H1 (cell line): ENCODE measurements at places on chromosomes 4 and X.

DNA sequence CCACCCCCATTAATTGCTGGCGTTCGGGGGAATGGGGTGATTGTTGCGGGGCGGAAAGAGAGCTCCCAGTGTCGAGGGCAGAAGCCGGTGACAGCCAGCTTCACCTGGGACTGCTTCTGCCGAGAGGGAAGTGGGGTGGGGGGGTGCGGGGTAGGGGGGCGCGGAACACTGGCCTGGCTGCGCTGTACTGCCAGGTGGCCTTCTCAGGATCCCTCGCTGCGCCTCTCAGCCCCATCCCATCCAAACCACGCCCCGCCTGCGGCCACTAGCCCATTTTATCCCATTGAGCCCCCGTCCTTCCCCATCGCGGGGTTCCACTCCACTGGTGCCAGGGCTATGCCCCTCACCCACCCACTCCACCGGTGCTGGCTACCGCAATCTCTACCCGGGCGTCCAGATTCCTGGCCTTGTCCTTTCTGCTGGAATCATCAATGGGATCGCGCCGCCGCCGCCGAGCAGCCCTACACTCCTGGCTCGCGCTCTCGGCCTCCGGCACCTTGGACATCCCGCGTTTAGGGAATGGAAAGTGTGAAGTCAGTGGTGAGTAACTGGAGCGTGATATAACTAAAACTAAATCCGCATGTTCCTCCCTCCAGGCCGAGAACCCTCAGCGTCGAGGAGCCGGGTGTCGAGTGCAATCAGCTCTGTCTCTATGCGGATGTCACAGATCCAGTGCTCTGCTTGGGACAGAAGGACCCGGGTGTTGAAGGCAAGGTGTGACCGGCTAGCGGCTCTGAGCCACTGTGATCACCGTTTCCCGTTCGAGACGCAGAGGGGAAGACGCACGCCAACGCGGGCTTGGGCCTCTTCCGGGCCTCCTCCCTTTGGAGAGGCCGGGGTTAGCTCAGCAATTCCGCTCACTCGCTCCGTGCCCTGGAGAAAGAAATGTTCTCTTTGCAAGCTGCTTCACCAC is 20.5 kb downstream of the NKX3-2 start:
- DNase-seq: no peak

- DNase-seq: no peak
These were observed 36.0 kb downstream of the AWAT2 start for GRCh38 chrX:70013466-70014381.

GRCh38 chrX:153909024-153909979 is 4.8 kb downstream of the AVPR2 start:
- DNase-seq: no peak

- DNase-seq: no peak
These were observed 7.7 kb downstream of the COL4A5 start for GRCh38 chrX:108447303-108447702.

DNA sequence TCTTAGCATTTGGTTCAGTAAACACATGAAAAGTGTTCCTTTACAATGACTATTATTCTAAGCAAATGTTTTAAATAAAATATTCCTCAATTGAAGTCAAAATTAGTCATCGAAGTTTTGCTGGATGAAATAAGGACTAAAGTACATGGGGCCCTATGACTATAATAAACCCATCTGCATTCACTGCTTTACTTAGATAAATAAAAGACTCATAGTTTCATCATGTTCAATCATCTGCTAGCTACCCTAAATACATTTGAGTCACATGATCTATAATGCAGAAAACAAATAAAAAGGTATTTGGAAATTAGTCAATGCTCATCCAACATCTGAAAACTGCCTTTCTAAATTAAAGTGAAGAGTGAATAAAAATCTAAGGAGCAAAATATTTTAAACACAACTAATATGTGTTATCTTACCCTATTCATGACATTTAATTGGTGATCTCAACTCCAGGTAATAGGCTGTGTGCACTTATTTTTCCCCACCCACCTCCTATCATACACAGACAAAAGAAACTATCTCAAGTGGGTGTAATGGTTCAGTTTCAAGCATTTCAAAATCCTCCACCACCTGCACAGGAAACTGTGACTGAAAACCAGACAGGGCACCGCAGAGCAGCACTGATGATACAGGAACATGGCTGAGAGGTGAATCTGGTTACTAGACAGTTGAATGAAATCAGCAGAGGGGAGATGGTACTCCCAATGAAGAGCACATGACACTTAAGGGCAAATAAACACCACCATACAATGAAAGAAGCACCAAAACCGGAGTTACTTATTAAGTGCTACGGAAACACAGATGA is 78.6 kb downstream of the CAMK2D start:
- no peak for DNase-seq

DNA sequence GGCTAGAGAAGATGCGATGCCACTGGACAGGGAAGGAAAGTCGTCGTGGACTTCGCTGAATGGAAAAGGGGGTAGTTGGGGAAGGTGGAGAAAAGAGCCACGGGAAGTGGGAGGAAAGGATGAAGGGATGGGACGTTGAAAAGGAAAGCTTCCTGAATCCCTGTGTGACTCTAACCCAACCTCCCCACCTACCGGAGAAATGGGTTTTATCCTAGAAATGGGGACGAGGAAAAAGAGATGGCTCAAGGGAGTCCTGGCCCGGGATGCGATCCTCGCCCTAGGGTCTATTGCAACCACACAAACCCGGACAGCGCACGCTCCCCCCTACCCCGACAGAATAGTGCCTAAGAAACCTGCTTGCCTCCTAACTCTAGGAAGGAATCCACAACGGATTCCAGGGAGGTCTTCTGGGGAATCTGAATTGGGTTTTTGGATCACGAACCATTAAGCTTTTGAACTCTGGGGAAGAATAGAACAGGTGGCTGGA is 738 bp upstream of the TSPAN5 start:
- DNase-seq: no peak

GRCh38 chr4:1198098-1198844 is 25.9 kb upstream of the SPON2 start:
- DNase-seq: no peak

GRCh38 chrX:97498093-97498492 is 614.4 kb downstream of the RPA4 start:
- no peak for DNase-seq

GRCh38 chrX:31329298-31329697 is 257.5 kb upstream of the FTHL17 start:
- no peak for DNase-seq
